ENCODE measurements at places on chromosomes 7 and 10. TPM values are rescaled to one million over a fixed set of nuclear protein-coding genes. Genes with fewer than 3 reads are reported as not detected.

The ZEB1 gene
- polyA plus RNA-seq: 5.4 TPM

DNA sequence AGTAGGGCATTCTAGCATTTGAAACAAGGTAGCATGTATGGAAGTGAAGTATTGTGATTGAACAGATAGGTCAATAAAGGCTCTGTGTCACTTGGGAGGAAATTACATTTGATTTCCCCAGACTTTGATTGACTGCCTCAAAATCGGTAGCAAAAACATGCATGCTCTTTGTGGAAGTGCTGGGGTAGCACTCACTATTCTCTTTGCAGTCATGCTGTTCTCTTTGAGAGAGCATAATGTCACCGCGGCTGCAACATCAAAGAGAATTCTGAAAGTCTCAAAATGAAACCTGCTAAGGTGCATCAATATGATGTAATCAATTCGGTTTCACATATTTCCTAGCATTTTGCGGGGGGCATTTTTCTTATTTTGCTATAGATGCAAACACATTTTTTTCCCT is 64.2 kb downstream of the ARMC3 start:
- DNase-seq: no peak

- DNase-seq: peak; percentile 51
These were observed 10.5 kb upstream of the SRPK2 start for GRCh38 chr7:105399043-105399725.

- DNase-seq: peak; percentile 60
These were observed 28.1 kb downstream of the KCNH2 start for GRCh38 chr7:150949971-150950491.

- DNase-seq: no peak
These were observed 42.9 kb upstream of the STOX1 start for GRCh38 chr10:68784476-68784875.

Measured in SK-N-SH (cell line).